ENCODE measurements at places on chromosomes 7 and 10. TPM values are rescaled to one million over a fixed set of nuclear protein-coding genes. Genes with fewer than 3 reads are reported as not detected.
A peak's percentile ranks its signal among the peaks of the same experiment; 100 is the strongest.

PNLIPRP3 gene
- not detected for total RNA-seq

PAPOLB gene
- not detected for total RNA-seq

FBXL15 gene
- total RNA-seq = 11.0 TPM

HABP2 gene
- not detected for total RNA-seq

OSBPL3 gene
- 13.6 TPM for total RNA-seq

FAM221A gene
- 7.2 TPM for total RNA-seq

DNA sequence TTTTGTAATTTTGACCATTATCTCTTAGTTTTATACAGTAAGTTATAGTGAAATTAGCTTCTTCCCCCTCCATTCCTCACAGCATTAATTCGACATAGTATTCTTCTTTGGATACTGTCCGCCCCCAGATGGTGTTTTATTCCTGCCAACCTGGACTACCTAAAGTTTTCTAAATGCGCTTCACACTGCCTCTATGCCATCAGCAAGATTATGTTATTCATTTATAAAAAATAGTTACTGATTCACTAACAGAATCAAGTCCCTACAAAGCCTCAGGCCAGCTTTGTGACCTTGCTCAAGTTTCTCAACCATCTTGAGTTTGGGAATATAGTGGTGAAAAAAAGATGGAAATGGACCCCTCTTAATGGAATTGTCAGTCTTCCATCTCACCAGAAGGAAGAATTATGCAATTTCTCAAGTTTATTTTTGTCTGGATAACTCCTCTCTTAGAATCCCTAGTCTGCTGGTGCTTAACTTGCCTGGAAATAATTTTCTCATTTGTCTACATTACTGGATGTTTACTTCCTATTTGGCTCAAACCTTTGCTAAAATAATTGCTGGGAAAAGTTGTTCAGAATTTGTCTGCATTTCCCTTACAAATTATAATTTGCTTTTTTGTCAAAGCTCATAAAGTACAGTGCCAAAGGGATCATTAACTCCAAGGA lies 16.7 kb upstream of the FGL2 start:
- DNase-seq = no peak
- no peaks in the 10 kb centered on the region for H3K27me3 ChIP-seq
- no peak overlapping the region for H3K4me3 ChIP-seq
- no peaks in the 10 kb centered on the region for H3K4me1 ChIP-seq
- no peak overlapping the region for H3K27ac ChIP-seq

DNA sequence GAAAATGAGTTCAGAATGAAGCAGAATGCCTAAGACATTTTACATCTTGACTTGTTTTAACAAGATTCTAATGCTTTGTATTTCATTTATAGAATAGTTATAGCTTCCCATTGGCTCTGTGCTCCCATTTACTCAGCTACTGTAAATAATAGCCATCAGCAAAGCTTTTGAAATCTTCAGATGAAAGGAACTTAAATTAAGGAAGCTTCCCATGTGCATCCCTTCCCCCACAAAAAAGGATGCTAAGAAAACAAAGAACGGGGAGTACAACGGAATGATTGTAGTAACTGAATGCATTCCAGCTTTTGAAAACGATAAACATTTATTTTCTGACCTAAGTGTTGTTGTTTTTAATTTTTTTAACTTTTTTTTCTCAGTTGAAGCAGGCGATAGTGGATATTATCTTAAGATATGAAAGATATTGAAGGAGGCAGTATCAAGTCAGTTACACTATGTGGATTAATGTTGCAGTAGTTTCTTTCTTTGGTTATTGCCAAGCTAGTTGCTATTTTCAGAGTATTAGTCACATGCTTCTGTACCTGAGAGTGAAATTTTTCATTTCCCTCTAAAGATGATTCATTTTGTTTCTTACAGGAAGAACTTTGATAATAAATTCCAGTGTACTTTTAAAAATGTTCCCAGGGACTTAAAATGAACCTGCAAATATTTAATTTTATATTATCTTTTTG lies 129.2 kb downstream of the KCND2 start:
- no peaks in the 10 kb centered on the region for H3K36me3 ChIP-seq
- 0 out of 2 replicates have a peak overlapping the region, but pooled peaks have one; percentile 15 for H3K27ac ChIP-seq
- no peak for DNase-seq
- no peaks in the 10 kb centered on the region for H3K27me3 ChIP-seq

DNA sequence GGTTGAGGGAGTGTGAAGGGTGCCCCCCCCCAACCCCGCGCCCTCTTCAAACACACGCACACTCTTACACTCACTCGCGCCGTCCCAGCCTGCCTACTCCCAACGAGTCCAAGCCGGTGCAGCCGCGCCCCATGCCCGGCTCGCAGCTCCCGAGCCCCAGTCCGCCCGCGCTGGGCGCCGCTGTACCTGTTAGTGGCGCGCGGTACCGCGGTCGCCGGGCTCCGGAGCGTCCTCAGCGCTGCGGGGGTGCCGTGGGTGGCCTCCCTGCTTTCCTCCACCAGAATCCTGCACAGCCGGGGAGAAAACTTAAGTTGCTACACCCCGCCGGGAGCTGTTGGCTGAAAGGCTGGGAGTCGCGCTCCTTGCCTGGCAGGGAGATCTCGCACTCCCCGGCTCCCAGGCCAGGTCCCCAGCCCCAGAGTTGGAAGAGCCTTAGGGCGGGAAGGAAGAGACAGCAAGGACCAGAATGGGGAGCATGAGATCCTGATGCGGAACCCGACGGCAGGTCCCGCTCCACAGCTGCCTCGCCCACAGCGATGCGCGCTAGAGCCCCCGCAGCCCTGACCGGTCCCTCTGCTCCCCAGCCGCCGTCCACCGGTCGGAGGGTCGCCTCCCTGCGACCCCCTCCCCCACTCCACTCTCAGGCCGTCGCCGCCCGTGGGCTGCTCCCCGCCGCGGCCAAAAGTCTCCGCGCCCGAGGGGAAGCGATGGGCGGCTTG lies 863 bp downstream of the ST8SIA6 start:
- H3K4me3 ChIP-seq = peak overlapping the region; percentile 52
- peak; percentile 41 for DNase-seq

- no peak overlapping the region for H3K27ac ChIP-seq
- peak; percentile 50 for DNase-seq
- peaks cover 20% of the 10 kb centered on the region for H3K36me3 ChIP-seq
- H3K4me1 ChIP-seq = peaks cover 27% of the 10 kb centered on the region
- H3K4me3 ChIP-seq = no peak overlapping the region
Measured at GRCh38 chr10:102596506-102596971, 47.7 kb upstream of the TRIM8 start.

DNA sequence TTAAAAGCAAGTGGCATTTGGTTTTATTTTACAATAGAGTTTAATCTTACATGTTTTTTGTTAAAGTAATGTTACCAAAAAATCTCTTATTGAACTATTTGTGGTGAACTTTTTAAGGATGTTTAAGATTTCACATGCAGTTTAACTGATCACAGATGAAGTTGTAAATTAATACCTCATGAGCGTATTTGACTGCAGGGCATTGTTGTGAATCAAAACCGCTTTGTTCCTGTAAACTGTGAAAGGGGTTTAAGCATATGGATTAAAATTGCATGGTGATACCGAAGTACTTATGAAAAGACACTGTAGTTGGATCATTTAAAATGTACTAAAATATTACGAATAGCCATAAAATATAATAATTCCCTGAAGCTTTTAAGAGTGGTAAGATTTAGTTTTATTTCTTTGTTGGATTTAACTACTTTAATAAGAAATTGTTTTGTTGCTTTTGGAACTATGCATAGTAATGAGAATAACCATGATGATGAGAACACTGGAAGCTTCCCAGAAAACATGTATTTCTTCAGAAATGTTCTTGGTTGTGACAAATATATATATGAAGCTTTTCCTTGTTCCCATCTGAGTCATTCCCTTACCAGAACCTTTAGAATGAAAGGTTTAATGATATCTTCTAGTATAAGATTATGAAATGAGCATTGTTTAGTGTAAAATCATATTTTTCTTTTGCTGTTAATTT lies 131.3 kb downstream of the ADK start:
- DNase-seq = no peak
- no peak overlapping the region for H3K27ac ChIP-seq
- no peaks in the 10 kb centered on the region for H3K36me3 ChIP-seq
- no peaks in the 10 kb centered on the region for H3K4me1 ChIP-seq
- no peak overlapping the region for H3K4me3 ChIP-seq

GRCh38 chr10:102281102-102281487 lies 35.8 kb downstream of the GBF1 start:
- H3K27me3 ChIP-seq = no peaks in the 10 kb centered on the region
- DNase-seq = no peak
- H3K4me3 ChIP-seq = no peak overlapping the region
- H3K36me3 ChIP-seq = peaks cover 30% of the 10 kb centered on the region
- no peaks in the 10 kb centered on the region for H3K4me1 ChIP-seq

DNA sequence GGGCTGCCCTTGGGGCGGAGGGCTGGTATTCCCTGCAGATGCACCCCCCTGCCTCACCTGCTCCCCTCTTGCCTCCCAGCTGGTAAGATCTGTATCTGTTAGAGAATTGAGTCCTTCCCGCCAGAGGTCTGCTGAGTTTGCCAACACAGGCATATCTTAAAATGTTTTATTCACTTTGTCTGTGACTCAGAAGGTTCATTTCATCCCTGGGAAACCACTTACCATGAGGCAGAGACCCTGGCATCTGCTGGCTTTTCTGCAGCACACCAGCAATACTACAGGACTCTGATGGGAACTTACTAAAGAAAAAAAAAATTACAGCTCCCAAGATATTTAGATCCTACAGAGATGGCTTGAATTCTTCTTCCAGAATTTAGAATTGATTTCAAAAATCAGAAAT lies 131.3 kb downstream of the PLPP4 start:
- H3K4me3 ChIP-seq = no peak overlapping the region
- H3K36me3 ChIP-seq = no peaks in the 10 kb centered on the region
- no peaks in the 10 kb centered on the region for H3K27me3 ChIP-seq
- H3K4me1 ChIP-seq = peaks cover 7% of the 10 kb centered on the region
- no peak for DNase-seq

DNA sequence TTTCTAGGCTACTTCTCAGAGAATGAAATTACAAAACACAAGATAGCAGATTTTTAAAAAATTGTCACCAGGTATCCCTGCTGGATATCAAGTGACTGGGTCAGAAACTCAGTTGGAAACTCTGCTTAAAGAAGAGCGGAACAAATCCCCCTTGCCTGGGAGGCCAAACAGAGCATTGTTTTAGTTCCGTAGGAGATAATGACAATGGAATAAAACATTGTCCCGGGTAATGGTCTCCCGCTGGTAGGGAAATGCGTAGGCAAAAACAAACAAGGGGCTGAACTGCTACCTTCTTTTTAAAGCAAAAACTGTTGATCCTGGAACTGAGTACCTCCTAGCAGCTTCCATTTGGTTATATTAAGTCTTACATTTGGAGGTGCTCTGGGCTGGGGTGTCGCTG lies 21.3 kb upstream of the VAX1 start:
- DNase-seq = no peak
- H3K4me3 ChIP-seq = no peak overlapping the region
- no peak overlapping the region for H3K27ac ChIP-seq
- 0 out of 2 replicates have a peak, but pooled peaks cover 4% of the 10 kb centered on the region for H3K4me1 ChIP-seq

- H3K4me1 ChIP-seq = peaks cover 20% of the 10 kb centered on the region
- H3K4me3 ChIP-seq = peak overlapping the region; percentile 48
- peak; percentile 86 for DNase-seq
- H3K36me3 ChIP-seq = peaks cover 40% of the 10 kb centered on the region
Measured at GRCh38 chr10:103660364-103661197, 167.1 kb downstream of the NEURL1 start.

DNA sequence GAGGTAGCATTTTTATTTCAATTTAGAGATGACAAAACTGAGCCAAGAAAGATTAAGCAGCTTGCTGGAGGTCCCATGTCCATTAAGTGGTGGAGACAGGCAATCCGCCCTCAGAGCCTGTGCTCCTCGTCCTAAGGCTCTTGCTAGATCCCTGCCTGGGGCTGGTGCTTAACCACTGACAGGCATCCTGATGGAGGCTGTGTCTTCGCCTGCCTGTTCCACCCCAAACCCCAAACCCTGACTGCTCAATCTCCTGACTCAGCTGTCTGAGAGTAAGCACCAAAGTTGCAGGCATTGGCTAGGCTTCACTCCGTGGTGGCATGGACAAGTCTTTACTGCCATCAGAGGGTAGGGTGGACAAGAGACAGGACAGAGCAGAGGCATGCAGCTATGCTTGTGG lies 209.4 kb downstream of the POU6F2 start:
- DNase-seq = no peak
- H3K4me1 ChIP-seq = no peaks in the 10 kb centered on the region
- no peak overlapping the region for H3K4me3 ChIP-seq
- no peak overlapping the region for H3K27ac ChIP-seq
- no peaks in the 10 kb centered on the region for H3K27me3 ChIP-seq
- H3K36me3 ChIP-seq = no peaks in the 10 kb centered on the region

- no peaks in the 10 kb centered on the region for H3K36me3 ChIP-seq
- H3K27me3 ChIP-seq = no peaks in the 10 kb centered on the region
- no peaks in the 10 kb centered on the region for H3K4me1 ChIP-seq
- H3K27ac ChIP-seq = no peak overlapping the region
- DNase-seq = no peak
Measured at GRCh38 chr10:19119191-19119590, 70.6 kb downstream of the MALRD1 start.

DNA sequence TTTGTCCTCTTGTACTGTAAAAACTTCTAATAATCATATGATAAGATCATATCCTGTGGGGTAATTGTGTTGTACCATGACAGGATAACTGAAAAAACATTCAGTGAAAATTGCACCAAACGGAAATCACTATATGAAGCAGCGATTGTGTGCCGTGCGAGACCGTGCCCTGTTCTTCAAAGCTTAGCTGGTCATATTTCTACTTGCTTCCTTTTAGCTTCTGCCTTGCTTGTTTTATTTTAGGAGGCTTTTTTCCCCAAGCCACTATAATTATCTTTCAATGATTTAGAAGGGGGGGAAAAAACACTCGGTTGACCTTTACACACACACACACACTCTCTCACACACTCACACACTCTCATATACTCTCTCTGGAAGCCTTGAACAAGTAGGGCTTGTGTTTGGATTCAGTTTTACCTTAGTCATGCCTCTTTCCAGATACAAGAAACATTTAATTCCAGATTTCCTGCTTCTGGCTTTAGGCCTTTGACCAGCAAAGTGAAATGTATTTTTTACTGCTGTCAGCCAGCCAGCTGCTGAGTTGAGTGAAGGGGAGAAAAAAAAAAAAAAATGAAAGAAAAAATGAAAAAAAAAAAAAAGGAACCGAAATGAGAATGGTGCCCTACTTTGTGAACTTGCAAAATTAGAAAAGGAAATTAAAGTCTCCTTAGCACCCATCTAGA lies 181.4 kb downstream of the ARID5B start:
- H3K4me3 ChIP-seq = no peak overlapping the region
- no peak for DNase-seq

- DNase-seq = no peak
- no peak overlapping the region for H3K4me3 ChIP-seq
- H3K4me1 ChIP-seq = no peaks in the 10 kb centered on the region
- H3K36me3 ChIP-seq = peaks cover 6% of the 10 kb centered on the region
Measured at GRCh38 chr7:38736138-38736537, 105.0 kb upstream of the AMPH start.

- H3K27me3 ChIP-seq = no peaks in the 10 kb centered on the region
- H3K4me1 ChIP-seq = peaks cover 37% of the 10 kb centered on the region
- H3K4me3 ChIP-seq = no peak overlapping the region
- peak; percentile 77 for DNase-seq
- H3K36me3 ChIP-seq = peaks cover 26% of the 10 kb centered on the region
Measured at GRCh38 chr10:116974456-116975005, 30.5 kb downstream of the SHTN1 start.
